Stimulated activated CD4-positive, alpha-beta T cell treated with anti-CD3 and anti-CD28 coated beads, Interleukin-15, amount 100 ng/mL, for 1 hour (primary cell): ENCODE measurements at places on chromosomes 6 and 20.

DNA sequence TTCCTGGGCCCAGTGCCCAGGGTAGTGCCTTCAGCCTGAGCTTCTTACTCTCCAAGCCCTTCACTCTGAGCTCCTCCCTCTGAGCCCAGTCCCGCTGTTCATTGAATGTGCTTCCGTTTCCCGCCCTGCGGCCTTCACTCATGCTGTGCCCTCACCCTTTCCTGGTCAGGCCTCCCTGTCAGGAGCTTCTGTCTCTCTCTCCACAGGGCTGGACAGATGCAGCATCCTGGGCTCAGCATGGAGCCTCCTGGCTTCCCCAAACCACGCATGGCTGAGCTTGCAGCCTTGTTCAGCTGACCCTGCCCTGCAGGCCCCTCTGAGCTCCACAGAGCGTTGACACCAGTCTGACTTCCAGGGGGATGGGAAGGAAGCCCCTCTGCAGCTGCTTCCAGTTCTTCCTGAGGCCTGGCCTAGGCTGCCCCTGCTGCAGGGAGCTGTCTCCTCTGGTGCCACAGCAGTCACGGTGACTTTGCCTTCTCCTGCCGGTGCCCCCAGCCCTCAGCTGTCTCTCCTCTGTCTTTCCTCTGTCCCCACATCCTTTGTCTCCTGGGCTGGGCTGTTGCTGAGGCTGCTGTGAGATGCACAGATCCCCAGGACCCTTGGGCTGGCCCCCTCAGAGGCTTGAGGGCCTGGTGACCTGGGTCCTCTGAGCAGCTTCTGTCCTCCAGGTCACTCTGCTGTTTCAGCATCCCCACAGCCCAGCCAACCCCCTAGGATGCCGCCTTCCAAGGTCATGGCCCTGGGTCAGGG, 7.9 kb upstream of the MYT1 start:
- DNase-seq = no peak

GRCh38 chr6:3535033-3535775, 78.4 kb upstream of the SLC22A23 start:
- no peak for DNase-seq

GRCh38 chr6:37135835-37136694, 33.9 kb upstream of the PIM1 start:
- no peak for DNase-seq

GRCh38 chr6:29792123-29793035, 35.2 kb upstream of the HLA-G start:
- DNase-seq = peak; percentile 58

DNA sequence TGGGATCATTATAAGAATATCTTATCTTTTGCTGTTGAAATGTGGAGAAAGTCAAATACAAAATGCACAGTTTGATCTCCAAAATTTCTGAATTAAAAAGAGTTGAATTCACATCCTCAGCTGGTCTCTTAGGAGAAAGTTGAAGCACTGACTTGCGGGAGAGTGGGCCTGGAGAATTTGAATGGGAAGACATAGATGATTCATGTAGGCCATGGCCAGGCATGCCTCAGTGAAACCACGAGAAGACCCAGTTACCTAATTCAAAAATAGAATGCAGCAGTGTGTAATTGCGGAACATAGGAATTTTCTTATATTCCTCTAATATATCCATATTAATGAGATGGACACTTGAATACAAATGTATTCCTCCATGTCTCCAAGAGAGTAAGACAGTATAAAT, 53.0 kb upstream of the DTNBP1 start:
- DNase-seq = no peak
